ENCODE measurements at places on chromosomes 4 and X.
A peak's percentile ranks its signal among the peaks of the same experiment; 100 is the strongest.

DNA sequence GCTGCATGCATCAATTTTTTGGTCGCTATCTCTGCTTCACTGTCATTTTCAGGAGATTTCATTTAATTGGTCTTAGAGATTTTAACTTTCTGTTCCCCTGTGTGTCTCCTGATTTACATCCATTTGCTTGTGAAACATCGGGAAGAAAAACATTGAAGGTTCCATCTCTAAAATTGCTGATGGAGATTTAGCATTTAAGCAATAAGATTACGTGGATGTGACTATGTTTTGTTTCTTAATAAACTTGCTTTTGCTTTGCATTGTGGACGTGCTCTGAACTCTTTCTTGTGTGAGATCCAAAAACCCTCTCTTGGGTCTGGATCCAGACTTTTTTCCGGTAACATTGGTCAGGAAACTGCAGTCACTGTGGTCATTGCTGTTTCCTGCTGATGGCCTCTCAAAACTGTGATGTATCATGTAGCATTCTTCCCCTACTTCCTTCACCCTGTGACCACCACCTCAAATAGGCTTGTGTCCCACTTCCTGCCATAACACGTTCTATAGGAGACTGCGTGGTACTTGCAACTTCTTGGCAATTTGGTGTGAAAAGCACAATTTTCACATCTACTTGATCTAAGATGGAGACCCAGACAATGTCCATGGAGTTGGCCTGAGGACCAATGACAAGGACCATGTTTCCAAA, 4.9 kb downstream of the CXCL2 start:
- no peak for DNase-seq

DNA sequence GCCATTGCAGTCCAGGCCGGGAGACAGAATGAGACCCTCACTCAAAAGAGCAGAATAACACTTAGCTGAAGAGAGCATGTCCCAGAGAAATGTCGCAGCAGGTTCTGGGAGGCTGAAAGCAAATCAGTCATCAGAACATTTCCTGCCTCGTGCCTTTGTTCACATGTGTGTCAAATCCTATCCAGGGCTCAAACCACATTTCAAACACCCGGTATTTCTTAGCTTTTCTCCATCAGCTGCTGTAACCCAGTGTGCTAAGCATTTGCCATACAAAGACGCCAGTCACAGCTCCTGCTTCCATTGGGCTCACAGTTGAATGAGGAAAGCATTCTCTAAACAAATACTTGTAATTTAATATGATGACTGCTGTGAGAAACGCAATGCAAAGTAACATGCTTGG, 6.0 kb downstream of the PALLD start:
- DNase-seq: peak; percentile 5

- DNase-seq: no peak
Observed at GRCh38 chr4:7759635-7760034, 180.0 kb downstream of the AFAP1 start.

DNA sequence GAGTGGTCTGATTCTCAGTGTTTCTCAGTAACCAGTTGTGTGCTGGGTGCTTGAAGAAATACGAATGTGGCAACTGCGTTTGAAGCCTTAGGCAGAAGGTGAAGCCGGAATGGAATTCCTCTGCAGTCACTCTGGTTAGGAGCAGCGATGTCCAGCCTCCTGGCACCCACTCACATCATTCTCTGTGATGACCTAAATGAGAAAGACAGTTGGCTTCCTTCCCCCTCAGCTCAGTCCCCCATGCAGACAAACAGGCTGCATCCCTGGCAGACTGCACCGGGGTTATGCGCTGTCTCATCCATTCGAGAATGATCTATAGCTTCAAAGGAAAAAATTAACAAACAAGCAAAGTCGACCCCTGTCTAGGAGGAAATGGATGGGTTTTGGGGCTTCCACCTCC, 170.1 kb upstream of the SCML1 start:
- DNase-seq: no peak

- no peak for DNase-seq
Observed at GRCh38 chrX:11430271-11430670, 137.1 kb downstream of the AMELX start.

DNA sequence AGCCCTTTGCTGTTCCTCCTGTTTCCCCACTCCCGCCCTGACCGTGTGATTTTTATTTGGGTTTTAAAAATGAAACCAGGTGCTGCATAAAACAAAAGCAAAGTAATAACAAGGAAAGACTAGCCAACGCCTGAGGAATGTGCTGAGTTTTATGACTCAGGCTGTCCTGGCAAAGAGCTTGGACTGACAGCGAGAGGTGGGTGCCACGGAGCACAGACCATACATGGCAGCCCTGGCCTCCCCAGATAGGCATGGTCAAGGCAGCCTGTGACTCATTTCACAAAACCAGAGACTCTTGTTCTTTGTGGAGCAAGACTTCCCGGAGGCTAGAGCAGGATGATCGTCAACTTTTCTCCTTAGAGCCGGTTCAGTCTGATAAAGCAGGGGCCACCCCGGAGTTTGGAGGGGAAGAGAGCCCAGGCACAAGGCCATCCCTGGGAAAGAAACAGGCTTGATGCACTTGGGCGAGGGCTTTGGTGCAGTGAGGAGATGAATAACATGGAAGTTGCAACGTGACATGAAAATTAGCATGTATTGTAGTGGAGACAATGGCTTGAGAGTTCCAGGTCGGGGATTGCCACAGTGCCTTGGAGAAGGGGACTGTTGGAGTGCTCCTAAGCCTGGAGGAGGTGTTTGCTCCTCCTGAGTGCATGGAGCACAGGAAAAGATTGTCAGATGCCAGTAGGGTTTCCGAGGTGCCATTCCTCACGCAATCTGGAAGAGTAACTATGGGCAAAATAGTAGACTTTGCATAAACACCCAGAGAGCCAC, 54.8 kb downstream of the C4orf51 start:
- no peak for DNase-seq

DNA sequence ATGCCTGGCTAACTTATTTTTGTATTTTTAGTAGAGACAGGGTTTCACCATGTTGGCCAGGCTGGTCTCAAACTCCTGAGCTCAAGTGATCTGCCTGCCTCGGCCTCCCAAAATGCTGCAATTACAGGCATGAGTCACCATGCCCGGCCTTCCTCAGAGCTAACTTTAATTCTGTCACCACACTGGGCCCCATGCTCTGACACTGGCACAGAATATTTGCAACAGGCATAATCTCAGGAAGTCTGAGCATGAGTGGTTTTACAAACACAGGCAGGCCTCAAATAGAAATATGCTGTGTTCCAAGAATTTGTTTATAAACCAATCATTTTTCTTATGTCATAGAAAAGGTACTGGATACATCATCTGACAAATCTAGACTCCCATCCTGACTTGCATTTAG, 32.7 kb upstream of the FAM9C start:
- no peak for DNase-seq

DNA sequence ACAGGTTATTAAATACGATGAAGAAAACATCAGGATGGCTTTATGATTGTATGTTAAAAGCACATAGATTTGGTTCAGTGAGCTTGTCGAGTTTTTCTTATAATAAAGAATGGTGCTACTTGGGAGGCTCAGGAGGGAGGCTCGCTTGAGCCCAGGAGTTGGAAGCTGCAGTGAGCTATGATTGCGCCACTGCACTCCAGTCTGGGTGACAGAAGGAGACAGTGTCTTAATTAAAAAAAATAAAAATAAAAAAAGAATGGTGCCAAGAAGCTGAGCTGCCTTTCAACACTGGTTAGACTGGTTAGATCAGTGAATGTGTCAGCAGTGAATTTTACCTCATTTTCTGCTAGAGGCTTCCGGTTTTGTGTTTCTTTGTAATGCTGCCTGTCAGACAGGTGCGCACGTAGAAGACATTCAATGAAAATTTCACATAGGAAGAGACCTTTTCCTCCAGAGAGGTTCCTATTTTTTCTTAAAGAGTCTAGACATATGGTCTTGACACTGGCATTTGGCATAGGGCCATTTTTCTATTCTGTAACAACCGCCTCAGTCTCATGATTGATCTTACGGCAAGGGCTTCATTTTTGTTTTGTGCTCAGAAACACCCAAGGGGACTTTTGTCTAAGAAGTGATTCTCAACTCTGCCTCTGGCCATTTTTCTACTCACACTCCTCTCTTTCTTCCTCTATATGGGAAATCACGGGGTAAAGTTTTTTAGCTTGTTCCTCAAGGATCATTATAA, 15.0 kb upstream of the ARSF start:
- no peak for DNase-seq

DNA sequence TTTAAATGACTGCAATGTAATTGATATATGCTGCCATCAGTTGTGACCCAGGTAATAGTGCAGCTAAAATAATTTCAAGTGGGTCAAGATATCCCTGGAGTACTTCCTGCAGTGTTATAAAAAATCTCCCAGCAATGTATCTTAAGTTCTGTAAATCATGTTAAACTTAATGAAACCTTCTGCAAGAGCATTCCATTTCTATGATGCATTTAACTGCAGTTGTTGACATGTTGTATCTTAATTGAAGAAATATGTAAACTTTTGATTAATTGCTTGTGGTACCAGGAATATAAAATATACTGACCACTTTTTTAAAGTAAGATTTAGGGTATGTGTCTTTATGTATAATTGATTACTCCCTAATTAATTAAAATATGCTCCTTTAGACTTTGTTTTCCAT, 213.6 kb downstream of the AFF2 start:
- no peak for DNase-seq

- no peak for DNase-seq
Observed at GRCh38 chr4:169210504-169211118, 60.1 kb downstream of the SH3RF1 start.

DNA sequence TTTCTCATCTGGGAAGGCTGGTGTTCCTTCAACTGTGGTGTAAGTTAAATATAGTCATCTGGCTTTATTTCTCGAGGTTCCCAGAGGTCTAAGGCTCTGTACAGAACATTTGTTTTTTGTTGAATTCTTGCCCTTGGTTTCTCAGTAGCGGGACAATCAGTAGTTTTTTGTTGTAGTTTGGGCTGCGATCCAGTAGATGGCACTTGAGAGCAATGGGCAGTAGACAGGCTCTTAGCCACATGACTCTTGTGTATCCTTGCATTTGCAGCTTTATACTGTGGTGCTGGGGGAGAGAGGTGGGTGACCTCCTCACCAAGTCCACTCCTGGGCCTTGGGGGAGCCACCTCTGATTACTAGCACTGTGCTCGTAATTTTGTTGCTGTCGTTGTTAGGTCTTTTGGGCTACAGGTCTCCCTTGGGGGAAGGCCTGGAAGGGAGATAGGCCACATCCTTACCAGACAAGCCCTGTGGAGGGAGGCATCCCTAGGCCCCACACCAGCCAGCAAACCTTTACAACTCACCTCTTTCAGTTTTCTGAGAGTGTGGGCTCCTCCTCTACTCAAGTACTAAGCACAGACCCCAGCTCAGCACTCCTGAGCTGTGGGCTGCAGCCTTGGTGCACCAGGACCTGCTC, 8.1 kb downstream of the ETDB start:
- DNase-seq: peak; percentile 32

GRCh38 chrX:42025861-42026260, 102.5 kb upstream of the CASK start:
- no peak for DNase-seq

DNA sequence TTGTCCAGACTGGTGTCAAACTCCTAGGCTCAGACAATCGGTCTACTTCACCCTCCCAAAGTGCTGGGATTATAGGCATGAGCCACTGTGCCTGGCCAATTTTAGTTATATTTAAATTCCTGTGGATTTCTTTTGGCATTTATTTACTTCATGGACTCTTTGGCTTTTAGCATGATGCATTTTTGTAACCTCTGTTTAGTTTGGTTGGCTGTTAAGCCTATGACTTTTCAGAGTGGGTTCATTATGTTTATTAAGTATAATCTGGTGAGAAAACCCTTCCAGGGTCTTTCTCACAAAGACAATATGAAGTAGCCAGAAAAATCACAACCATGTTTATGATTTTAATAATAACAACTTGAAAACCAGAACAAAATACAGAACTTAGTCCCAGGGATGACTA, 49.4 kb downstream of the USP38 start:
- no peak for DNase-seq

- DNase-seq: no peak
Observed at GRCh38 chr4:2954358-2955185, 8.6 kb downstream of the NOP14 start.

DNA sequence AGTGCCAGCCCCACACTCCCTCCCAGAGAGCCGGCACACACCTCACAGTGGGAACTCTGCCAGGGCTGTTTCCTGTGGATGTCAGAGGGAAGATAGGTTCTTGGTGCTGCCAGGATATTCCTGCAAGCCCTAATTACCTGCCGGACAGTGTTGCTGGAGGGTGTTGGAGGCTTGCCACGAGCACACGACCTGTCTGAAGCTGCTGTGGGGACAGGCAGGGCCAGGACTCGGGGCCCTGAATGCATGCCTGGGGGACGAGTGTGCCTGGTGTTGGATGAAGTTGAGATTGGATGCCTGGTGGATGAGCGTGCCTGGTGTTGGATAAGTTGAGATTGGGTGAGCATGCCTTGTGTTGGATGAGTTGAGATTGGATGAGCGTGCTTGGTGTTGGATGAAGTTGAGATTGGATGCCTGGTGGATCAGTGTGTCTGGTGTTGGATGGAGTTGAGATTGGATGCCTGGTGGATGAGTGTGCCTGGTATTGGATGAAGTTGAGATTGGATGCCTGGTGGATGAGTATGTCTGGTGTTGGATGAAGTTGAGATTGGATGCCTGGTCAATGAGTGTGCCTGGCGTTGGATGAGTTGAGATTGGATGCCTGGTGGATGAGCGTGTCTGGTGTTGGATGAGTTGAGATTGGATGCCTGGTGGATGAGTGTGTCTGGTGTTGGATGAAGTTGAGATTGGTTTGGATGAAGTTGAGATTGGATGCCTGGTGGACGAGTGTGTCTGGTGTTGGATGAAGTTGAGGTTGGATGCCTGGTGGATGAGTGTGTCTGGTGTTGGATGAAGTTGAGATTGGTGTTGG, 23.2 kb upstream of the UVSSA start:
- no peak for DNase-seq

DNA sequence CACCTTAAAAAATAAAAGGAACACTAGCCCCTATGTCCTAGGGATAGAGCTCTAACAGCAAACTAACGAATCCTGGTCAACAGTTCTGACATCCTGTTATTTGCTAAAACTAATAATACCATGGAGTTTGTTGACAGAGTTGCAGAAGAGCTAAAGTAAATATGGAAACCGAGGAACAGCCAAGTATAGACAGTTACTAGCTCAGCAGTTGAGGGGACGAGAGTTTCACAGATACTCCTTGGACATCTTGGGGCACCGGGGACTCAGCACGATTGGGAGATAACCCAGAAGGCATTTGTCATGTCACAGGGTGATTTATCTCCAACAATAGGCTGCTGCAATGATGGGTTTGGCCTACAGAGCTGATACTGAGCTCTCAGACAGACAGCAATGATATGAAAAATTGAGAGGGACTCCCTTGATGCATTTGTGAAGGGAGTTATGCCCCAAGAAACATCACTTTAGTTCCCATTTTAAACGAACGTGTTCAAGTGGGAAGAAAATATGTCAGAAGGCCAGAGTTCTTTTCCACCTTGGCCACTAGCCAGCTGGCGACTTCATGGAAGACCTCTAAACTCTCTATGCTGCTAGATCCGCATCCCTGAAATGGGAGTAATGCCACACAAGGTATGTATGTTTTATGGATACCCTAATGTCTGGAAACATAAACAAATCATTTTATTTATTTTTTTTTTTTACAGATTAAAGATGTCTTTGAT, 48.6 kb downstream of the TSC22D3 start:
- DNase-seq: peak; percentile 29

Data from NCI-H345 (cell line).